ENCODE measurements at places on chromosomes 5 and 9.

GRCh38 chr9:132443951-132444607 is 34.1 kb downstream of the CFAP77 start:
- no peak for DNase-seq

- no peak for DNase-seq
Measured at GRCh38 chr9:93911801-93912554, 43.2 kb downstream of the BARX1 start.

GRCh38 chr9:97366889-97367288 is 45.0 kb upstream of the TDRD7 start:
- no peak for DNase-seq

DNA sequence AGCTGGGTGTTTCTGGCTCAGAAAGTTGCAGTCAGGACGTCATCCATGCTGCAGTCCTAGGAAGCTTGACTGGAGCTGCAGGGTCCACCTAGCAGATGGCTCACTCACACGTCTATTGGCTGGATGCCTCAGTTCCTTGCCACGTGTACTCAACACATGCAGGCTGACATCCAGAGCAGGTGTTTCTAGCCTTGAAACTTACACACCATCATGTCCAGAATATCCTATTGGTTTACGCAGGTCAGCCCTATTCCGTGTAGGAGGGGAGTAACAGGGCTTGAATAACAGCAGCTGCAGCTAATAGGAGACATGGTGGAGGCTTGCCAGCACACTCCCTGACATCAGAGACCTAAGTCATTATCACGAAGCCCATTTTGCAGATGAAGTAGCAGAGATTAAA is 473.5 kb downstream of the ACTL7B start:
- no peak for DNase-seq

GRCh38 chr5:168366116-168366515 is 74.7 kb downstream of the WWC1 start:
- no peak for DNase-seq

- no peak for DNase-seq
Measured at GRCh38 chr9:2289263-2289662, 274.1 kb downstream of the SMARCA2 start.

DNA sequence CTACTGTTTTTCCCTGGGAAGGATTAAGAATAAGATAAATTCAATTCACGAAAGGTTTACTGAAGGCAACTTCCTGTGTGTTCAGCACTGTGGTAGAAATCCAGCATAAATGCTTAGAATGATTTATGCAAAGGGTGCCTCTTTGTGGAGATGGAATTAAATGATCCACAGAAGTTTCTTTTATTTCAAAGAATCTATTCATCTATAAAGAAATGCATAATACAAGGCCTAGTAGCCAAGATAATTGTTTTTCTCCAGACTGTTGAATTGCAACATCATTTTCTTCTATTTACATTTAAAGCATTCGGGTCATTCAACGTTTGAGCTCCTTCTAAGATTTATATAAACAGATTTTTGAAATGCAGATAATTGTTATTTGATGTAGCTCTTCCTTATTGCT is 138.8 kb upstream of the NFIL3 start:
- no peak for DNase-seq

- DNase-seq = no peak
Measured at GRCh38 chr5:112388739-112389138, 30.3 kb downstream of the EPB41L4A start.

DNA sequence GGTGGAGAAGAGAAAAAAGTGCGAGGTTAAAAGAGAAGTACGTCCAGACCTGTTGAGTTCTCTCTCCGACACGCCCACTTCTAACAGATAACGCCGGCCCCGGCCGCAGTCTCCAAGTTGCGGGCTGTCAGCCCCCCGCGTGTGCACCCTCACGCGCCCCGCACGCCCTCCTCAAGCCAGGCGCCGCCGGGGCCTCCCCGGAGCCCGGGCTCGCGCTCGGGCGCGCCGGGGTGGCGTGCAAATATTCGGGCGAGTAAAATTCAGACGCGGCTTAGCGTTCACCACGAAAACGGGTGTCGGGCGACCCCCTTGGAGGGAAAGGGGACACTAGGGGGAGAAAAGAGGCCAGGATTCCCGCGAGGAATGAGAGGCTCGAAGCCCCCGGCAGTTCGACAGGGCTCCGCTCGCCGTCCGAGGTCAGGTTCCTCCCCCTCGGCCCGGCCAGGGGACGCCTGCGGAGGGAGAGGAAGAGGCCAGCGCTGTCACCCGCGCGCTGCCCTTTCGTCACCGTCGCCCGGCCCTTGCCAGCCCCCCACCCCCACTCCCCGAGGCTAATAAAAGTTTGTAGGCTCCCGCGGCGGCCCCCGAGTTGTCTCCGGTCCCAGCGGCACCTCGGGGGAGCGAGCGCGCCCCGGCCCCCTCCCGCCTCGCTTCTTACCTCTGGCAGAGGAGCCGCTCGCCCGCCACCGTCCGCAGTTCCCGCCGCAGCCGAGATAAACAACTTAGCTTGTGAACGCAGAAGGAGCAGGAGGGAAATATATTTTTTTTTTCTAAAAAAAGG is 743 bp downstream of the NR3C1 start:
- DNase-seq = peak; percentile 59

DNA sequence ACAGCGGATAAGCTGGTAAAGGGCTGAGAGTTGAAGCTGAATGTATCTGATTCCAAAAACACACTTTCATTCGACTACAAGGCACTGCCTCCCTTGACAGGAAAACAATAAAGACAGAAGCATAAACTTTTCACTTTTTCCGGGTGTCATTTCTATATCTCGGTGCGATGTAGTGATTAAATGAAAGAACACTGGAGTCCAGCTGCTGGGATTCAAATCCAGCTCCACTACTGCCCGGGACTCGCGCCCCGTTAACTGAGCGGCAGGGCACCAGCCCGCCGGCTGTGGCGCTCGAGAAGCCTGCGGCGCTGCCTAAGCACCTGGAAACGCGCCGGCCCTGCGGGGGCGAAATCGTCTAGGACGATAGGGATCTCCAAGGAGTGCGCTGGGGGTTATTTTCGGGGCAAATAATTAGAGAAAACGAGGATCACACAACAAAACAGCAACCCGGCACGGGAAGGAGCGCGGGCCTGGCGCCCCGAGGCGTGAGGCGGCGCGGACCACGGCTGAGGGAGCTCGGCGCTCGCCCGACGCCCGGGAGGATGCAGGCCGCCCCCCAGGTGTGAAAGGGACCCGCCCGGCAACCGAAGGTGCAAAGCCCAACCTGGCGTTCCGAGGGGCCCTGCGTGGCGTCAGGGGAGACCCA is 837 bp downstream of the UIMC1 start:
- DNase-seq = peak; percentile 66

DNA sequence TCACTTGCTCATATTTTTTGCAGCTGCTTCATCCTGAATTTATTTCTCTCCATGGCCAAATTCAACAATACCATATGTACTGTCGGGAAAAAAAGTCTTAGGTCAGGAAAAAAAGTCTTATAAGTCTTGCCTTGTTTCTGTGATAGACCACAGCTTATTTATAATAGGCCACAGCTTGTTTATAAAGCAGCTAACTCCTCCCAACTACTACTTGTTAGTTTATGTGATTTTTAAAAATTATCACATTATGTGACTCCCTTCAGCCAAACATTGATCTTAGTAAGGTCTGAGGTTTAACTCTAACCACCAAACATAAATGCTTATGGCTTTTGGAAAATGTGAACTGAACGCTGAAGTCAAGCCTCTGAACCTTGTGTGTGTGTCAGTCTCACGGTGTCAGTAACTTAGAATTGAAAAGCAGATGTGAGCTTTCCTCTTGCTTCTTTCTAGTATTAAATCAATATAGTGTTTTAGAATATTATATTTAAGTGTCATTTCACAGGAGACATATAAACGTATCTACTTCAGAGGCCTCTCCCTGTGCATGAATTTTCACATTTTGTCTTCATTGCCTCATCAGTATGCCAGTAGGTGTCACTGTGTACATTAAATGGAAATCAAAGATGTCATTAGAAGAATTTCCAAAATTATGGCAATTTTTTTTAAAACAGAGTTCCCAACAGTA is 51.3 kb downstream of the SNX24 start:
- peak; percentile 6 for DNase-seq

- DNase-seq = no peak
Measured at GRCh38 chr5:150278916-150279315, 10.7 kb downstream of the CAMK2A start.

DNA sequence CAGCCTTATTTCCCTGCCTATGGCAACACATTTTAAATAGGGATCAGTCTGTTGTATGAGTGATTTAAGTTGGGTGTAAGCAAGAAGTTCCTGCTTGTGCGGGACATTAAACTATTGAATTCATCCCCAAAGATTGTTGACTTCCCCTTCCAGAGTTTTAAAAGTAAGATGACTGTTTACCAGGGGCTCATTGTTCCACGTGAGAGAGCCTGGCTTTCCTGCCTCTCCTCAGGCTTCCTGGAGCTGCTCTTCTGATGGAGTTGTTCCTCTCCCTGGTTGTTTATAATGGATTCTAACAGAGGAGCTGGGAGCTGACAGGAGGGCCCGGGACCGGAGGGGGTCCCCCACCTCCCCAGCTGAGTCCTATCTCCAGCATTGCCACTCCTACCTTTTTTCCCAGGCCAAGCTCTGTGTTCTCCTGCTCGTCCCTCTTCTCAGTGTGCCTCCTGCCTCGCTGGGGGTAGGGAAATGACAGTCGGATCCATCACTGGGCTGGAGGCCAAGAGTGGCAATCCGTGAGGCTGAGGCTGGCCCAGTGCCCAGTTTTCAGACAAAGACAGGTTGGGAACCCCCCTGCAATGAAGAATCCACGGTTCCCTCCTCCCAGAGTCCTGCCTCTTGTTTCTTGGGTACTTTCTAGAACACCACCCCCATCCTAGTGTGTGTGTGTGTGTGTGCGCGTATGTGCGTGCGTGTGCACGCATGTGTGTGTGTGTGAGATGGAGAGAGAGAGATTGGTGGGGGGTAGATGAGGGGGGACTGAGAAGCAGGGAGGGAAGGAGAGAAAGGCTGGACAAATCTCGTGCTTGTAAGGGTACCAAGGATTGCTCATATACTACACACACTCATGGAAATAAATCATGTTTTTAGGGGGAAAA is 123.7 kb upstream of the NFIB start:
- DNase-seq = no peak

GRCh38 chr5:68770551-68770950 is 323.3 kb upstream of the SLC30A5 start:
- no peak for DNase-seq

DNA sequence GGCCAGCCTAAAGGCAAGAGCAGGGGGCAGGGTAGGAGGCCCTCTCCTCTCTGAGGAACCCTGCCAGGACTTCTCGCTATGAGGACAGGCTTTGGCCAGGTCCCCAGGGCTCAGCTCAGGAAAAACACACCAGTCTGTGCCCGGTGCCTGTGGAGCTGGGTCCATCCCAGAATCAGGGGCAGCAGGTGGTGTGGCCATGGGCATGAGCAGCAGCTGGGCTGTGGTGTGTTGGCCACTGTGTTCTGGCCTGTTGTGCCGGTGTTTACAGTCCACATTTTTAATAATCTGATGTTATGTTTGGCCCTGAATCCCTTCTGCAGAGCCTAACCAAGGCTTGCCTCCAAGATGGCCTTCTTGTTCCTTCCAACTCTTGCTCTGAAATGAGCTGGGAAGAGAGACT is 77.0 kb downstream of the FGF18 start:
- no peak for DNase-seq

DNA sequence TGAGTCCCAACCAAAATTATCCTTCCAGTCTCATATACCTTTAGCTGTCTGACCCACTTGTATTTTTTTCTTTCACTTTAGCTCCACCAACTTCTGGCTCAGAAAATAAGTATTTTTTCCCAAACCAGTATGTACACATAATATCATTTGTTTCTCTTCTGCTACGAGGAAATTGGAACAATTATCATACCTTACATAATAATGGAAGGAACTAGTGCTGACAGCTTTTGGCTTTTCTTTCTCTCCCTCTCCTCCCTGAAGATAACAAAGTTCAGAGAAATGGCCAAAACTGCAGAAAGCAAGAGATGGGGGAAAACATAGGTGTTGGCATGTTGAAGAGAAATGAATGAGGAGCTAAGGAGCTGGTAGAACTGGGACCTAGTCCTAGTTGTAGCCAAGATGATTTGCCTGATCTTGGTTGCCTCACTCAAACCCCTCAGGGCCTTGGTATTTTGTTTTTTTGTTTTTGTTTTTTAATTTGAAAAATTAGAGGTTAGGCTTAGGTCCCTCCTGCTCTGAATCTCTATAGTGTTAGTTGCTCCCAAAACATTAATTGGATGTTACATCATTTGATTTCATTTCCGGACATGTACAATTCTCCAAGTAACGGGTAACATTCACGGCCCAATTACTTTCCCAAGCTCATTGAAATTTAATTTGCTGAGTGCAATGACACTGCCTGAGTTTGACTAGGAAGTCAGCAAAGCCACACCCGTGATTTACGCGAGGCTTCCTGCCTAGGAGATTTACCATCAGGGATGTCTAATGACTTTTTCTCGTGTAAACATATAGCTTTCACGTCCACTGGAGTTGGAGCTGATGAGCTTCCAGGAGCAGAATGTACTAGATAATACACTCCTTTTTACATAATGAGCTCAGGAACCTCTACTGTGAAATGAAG is 291.6 kb downstream of the TLE1 start:
- no peak for DNase-seq

GRCh38 chr5:2281446-2281845 is 398.7 kb upstream of the IRX4 start:
- DNase-seq = no peak

- no peak for DNase-seq
Measured at GRCh38 chr5:82813861-82814260, 263.3 kb downstream of the TMEM167A start.

DNA sequence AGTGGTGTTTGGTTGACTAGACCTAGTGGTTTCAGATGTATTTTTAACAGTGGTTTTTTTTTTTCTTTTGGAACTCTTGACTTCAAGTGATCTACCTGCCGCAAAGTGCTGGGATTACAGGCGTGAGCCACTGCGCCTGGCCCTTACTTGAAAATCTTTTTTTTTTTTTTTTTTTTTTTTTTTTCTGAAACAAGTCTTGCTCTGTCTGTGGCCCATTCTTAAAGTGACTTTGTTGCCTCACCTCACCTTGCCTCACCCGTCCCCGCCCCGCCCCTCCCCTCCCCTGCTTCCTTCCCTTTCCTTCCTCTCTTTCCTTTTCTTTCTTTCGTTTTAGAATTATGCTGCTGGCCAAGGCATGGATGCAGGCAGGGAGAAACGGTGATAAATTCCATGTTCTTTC is 26.0 kb downstream of the GPBP1 start:
- no peak for DNase-seq

DNA sequence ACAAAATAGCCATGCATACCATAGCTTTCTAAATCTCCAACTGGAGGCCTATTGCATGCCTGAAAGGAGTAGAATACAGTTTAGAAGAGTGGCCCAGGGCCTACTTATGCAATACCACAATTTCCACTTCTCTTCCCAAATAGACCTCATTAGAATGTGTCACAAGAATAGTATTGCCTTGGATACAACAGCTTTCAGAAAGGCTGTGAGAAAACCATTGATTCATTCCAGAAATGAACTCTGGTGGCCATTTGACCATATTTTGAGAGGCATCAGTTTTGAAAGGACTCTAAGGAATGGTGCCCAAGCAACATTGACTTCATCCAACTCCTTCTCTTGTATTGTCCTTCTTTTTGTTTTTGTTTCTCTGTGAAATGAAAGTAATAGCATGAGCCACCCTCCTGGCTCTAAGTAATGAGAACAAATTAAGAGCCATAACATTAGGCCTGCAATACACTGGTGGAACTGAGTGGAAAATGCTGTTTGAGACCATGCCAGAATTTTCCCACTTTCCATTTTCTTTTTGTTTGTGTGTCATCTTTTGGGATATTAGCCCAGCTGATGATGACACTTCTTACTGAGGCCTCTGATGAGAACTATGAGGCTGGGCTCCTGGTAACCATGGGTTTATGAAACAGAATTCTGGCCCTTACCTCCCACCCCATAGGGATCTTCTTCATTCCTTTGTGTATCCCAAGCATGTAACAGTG is 90.2 kb downstream of the TMEM174 start:
- no peak for DNase-seq
